ENCODE measurements at places on chromosomes 16 and 17. TPM values are rescaled to one million over a fixed set of nuclear protein-coding genes. Genes with fewer than 3 reads are reported as not detected.

GRCh38 chr17:46928467-46929261, 5.7 kb downstream of the GOSR2 start:
- DNase-seq, result no peak

DNA sequence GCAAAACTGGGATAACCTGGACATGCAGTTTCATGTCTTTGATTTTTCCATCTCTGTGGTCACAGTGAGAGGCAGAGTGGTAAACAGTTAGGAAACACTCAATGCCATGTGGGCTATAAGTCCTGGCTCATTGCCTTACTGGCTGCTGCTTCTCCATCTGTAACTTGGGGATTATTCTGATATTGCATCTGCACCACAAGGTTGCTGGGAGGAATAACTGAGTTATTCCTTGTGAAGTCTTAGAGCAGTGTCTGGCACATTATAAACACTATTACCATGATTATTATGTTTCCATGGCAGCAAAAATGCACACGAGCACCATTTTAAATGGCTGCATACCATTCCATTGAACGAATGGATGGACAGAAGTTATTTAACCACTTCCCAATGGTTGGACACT, 111.7 kb upstream of the CDH5 start:
- peak; percentile 37 for DNase-seq

DNA sequence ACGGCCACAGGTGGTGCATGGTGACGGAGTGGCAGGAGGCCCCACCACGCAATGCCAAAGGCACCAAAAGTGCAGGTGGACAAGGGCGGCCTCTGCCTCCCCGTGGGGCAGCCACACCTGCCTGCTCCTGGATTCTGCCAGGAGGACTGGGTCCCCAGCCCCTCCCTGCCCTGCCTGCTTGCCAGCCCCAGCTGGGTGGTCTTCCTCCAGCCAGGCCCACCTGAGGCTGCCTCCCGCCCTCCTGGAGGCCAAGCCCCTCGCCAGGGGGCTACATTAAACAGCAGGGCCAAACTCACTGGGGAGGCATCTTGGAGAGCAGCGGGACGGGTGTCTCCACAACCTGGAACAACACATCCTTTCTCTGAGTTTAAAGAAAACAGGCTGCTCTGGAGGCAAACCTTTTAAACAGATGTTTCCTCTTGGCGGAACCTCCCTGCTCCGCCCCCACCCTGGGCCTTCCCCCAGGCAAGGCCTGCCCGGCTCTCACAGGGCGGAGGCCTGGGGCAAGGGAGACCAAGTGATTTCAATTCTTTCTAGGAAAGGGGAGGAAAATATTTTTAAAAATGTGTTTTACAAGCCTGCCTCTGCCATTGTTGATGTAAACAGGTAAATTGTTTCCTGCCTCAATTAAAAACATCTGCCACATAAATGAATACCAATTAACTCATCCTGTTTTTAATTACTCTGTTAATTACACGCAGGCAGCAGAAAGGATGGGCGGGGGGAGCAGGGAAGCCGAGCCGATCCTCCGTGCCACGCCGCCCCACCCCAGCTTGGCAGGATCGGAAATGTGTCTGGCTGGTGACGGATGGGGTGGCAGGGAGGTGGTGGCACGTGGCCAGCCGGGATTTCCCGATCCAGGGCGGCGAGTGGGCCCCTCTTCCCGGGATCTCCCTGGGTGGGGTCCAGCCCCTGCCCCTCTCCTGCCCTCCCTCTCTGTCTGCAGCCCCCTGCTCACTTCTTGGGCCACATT, 54.4 kb upstream of the PABPN1L start:
- no peak for DNase-seq

- no peak for DNase-seq
These were observed 1931.9 kb downstream of the TP53TG3F start for GRCh38 chr16:35391328-35391727.

DNA sequence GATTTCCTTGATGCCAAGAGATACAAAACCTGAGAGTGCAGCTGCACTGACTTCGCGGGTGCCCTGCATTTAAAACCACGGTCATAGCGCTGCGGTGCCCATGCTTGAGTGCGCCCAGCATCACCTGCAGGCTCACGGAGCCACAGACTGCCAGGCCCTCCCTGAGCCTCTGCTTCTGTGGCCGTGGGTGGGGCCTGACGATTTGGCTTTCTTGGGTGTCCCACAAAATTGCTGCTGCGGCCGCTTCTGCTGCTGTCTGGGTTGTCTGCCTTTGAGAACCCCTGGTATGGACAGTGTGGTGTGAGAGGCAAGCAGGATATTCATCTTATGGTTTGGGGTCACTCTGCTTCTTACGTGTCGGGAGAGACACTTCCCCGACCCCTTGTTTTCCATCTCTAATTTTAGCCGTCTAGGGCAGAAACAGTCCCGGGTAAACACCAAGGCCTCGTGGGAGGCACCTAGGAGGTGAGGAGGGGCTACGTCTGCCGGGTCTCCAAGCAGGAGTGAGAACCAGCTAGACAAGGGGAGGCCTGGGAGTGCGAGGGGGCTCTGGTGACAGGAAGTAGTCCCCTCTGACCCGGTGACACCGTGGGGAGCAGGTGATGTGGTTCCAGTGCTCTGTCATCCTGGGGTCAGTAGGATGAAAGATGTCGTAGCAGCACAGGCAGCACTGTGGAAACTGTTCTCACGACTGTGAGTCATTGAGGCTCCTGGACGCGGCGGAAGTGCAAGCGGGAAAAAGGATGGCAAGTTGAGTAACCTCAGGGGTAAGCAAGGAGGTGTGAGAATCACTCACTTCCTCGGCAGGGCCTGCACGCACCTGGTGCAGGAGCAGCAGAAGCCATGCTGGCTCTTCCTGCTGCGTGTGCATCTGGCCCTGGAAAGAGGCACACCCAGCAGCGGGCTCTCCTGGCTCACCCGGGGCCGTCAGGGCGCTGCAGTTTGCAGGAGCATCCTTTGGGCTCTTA, 176.3 kb downstream of the RPTOR start:
- peak; percentile 32 for DNase-seq

DNA sequence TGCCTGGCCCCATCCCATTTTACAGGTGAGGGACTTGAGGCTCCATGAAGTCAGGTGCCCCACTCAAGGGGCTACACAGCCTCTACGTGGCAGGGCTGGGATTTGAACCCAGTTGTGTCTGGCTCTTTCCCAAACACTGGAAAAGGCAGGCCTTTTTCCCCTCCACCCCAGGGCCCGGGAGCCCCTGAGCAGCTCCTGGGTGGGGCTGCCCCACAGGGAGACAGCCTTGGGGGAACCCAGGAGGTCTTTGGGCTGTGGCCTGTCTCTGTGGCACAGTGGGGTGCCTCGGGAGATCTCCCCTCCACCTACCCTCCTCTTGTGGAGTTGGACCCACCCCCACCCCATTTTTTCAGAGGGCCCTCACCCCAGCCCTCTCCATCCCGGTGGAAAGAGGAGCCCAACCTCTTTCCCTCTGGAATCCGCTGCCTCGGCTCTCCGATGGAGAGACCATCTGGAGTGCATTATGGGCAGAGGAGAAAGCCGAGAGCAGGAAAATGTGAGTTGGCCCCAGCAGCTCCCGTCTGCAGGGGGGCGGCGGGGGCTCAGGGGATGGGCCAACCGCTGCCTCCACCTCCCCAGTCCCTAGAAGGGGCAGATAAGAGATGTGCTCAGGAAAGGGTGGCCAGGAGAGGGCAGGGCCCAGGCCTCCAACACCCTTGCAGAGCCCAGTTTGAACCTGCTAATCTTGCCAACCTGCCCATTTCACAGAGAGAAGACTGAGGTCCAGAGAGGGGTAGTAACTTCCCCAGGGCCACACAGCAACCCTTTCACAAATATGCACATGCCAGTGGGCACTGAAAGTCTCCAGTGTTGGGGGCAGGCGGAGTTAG, 15.4 kb upstream of the TMEM92 start:
- DNase-seq, result no peak

DNA sequence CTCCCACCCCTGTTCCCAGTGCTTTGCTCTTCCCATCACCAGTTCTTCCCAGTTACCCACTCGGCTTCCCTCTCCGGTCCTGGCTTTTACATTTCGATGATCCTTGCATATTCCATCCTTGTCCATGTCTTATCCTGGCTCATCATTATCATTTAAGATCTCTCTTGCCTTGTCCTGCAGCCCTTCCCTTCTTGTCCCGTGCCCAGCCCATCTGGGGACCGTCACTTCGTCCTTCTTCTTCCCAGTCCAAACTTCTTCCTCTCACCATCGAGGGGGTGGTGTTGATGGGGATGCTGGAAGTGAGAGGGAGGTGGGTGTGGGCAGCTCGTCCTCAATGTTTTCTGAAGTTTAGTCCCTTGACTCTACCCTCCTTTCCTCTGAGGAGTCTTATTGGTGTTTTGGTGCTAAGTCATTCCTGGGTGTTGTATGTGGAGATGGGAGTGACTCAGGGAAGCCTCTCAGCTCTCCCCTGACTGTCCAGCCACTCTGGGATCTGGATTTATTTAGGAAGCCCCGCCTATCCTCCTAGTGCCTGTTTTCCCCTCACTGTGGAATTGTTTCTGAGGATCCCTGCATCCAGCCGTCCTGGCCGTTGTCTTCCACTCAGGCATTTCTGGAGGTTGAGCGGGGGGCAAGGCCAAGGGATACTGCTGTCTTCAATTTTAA, 975 bp downstream of the SNX29 start:
- peak; percentile 48 for DNase-seq

DNA sequence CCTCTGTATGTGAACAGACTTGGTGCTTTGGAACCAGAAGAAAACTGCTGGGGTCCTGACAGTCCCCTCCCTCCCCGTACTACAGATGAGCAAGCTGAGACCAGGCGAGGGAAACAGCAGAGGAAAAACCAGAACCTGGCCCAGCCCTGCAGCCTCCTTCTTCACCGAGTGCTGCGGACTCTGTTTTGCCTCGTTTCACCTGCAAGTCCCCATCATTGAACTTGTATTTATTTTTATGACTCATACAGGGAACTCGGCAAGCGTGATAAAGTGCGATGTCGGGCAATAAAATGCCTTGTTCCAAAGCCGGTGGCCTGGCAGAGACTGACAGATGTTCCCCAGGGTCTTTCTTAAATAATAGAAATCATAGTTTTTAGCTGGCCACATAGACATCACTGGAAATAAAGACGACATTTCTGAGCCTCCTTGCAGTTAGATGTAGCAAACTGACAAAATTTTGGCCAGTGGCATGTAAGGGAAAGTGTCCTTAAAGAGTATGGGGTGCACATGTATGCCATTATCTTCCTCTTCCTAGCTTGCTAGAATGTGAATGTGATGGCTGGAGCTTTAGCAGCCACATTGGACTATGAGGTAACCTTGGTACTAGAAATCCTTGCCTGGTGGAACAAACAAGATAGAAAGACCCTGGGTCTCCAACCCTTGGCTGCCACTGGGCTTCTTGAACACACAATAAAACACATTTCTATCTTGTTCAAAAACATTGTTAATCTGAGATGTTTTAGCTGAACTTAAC, 128.6 kb downstream of the IRF8 start:
- no peak for DNase-seq

DNA sequence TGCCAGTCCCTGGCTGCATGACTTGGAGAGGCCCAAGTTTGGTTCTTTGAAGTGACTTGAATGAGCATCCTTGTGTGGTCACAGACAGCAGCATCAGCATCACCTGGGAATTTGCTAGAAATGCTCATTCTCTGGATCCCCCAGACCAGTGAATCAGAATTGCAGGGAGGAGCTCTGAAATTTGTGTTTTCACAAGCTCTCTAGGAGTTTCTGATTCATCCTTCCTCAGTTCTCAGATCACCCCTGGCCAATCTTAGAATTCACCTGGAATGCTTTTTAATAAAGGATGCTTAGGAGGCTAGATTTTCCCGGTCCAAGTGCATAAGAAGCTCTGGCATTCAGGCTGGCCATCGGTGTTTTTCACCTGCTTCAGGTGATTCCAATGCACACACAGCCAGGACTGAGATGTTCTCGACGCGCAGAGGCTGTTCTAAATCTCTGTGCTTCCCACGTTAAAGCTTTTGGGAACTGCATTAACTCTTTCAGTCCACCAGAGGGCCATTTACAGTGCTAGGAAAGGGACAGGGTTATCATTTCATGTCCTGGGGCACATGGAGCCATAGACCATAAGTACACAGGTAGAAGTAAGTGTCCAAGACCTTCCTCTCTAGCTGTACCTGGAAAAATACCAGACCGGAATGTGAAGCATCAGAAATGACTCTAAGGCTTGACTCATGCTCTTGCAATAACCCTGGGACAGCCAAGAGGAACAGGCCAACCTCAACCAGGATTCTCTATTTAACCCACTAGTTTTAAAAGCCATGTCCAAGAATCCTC, 85.7 kb upstream of the XYLT1 start:
- no peak for DNase-seq

GRCh38 chr16:59684911-59685310, 950.8 kb upstream of the GOT2 start:
- no peak for DNase-seq

GRCh38 chr17:78923660-78924453, 1.3 kb downstream of the TIMP2 start:
- no peak for DNase-seq

DNA sequence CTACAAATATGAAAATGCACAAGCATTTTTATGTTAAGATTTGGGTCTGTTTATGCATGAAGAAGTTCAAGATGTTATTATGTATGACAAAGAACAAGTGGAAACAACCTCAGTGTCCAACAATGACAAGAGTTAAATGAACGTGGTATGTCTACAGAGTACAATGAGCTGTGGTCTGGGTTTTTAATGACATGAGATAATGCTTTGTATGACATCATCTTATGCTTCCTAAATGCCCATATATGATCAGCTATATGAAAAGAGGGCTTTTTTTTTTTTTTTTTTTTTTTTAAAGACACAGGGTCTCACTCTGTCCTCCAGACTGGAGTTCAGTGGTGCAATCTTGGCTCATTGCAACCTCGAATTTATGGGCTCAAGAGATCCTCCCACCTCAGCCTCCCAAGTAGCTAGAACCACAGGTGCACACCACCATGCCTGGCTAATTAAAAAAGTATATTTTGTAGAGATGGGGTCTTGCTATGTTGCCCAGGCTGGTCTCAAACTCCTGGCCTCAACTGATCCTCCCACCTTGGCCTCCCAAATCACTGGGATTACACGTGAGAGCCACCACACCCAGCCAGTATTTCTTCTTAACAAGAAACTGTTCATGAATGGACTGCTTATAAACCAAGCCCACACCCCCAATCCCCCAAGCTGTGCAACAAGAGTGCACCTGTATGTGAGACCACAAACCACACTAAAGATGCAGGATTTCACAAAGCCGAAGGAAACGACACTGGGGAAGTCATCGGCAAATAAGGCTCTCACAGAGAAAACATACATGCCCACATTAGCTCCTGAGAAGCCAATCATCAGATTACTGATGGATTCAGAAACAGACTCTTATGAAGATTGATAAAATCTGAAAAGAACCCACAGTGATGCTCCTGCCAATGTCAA, 114.5 kb downstream of the CPPED1 start:
- DNase-seq, result no peak

DNA sequence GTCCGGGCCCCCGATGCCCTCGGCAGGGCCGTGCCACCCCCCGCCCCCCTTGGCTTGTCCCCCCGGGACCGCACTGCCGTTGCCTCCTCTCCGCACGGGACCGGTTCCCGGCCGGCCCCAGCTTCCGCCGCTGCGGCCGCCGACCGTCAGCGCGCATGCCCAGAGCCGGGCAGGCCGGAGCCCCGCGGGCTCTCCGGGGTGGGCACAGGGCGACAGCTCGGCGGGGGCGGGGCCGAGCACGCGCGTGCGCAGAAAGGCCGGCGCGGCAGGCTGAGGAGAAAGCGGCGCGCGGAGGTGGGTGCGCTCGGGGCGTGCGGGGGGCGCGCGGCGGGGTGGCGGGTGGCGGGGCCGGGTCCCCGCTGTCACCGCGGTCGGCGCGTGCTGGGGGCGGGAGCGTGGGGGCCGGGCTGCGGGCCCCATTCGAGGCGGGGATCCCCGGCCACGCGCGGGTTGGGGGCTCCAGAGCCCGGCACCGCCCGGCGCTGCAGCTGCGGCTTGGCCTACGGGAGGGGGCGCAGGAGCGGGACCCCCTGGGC, at the start of gene TBC1D24:
Gene TBC1D24 (plus strand): TSS at position 251 of the 536 bp plus-strand sequence. CDS start 21,022 bp downstream, outside the sequence.
- peak; percentile 55 for DNase-seq

Gene KCNAB3
- total RNA-seq, result 0.45 TPM

Measured in SJSA1 (cell line).